ENCODE measurements at places on chromosomes 16 and 17.

GRCh38 chr16:85824161-85825135, 25.0 kb downstream of the COX4I1 start:
- no peak for DNase-seq

DNA sequence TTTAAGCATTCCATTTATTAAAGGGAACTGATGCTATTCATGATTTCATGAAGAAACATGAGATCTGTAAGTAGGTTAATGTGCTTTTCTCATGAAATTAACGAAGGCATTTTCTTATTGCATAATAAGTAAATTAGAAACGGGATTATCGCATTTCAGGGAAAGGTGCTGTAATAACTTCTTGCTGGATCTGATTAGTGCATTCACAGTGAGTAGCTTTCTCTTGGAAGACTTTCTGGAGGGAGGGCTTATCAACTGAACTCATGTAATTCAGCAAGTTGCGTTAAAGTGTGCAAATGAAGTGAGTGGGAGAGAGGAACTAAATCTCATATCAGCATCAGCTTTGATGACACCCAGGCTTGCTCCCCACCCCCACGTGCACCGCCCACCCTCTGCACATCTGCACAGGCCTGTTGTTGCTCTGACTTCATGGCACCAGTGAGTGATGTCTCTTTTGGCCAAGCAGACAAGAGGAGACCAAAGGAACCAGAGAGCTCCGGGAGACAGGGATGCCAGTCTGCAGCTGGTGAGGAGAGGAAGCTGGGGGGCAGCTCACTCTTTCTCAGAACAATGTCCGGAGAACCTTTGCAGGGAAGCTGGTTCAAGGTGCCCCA, 26.3 kb upstream of the GAS7 start:
- DNase-seq = no peak

DNA sequence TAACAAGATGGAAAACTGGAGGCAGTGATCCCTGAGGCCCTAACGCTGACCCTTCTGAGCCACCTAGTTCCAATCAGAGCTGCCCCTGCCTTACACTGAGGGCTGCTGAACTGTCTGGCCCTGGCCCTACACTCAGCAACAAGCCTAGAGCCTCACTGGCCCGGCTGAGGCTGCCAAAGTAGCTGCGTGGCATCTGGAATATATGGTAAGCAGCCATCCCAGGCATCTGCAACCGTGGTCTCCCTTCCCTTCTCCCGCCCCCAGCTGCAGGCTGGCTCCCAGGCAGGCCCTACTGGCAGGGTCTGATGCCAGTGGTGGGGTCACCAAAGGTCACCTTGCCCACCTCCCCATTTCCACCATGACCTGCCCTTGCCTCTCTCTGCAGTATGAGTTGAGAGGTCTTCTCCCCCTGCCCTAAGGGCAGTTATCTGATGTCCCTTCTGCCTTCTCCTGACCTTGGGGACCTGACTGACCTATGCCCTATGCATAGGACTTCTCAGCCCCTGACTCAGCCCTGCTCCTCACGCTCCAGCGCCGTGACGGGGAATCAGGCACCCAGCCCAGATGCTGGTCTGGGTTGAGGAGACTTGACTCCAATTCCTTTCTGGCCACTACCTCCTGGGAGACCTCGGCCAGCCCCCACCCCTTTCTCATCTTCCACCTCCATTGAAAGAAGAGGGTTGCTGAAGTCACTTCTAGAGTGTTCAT, 45.3 kb downstream of the CPNE2 start:
- DNase-seq = no peak

- peak; percentile 21 for DNase-seq
Measured at GRCh38 chr17:21041741-21042457, 912 bp downstream of the USP22 start.

DNA sequence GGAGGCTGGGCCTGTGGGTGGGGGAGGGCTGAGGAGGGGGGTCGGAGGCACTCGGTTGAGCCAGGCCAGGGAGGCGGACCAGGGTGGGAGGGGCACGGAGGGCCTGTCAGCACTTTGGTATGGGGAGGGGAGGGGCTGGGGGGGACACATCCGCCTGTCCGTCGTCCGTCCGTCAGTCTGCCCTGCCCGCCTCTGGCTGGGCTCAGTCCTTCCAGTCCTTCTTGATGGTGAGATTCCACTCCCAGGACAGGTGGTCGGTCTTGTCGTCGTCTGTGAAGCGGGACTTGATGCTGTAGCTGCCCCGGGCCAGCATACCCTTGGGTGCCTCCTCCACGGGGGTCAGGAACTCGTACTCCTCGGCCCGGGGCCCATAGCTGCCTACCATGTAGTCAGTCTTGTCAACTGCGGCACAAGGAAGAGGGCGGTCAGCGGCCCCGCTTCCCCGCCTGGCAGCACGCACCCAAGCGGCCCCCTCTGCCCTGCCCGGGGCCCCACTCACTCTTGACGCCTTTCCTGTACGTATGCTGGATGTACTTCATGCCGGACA, 2.4 kb downstream of the ARHGDIA start:
- no peak for DNase-seq

- no peak for DNase-seq
Measured at GRCh38 chr16:4917117-4917516, 19.8 kb downstream of the PPL start.

DNA sequence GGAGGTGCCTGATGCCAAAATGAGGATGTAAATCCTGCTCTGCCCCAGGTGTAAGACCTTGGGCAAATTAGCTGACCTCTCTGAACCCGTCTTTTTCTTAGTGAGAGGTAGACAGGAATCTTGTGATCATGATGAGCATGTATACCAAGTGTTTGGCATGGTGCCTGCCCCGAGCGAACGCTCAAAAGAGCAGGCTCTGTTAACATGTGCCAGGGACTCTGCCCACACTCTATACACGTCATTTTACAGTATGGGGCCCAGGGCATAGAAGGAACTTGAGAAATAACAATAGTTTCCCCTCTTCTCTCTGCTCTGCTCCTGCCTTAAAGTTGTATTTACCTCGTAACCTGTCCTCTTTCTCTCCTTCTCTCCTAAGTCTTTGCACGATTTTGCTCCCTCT, 9.3 kb upstream of the MAF start:
- DNase-seq = no peak

- peak; percentile 53 for DNase-seq
Measured at GRCh38 chr17:73710095-73710592, 65.9 kb upstream of the SDK2 start.

GRCh38 chr16:55655897-55656681, at the start of gene SLC6A2:
TSS of gene SLC6A2 (plus strand) at chr16:55655988. CDS start at chr16:55656695, 707 bp downstream.
- DNase-seq = no peak

GRCh38 chr16:56614549-56614991, 6.2 kb downstream of the MT2A start:
- DNase-seq = no peak

DNA sequence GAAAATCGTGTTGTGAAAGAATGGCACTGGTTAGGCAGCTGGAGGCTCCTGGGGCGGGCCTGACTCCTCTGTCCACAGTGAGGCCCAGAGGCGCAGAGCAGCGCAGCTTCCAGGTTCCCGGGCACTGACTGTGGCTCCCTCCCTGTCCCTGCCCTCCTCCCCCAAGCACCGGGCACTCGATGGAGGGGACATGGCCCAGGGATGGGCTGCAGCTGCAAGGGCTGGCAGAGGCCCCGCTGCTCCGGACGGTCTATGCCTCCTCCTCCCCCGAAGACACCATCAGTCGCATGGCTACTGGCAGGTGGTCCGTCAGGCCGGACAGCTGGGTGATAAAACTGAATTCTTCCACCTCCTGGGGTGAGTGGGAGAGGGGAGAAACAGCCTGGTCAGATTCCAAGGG, 50.1 kb downstream of the PRMT7 start:
- no peak for DNase-seq

DNA sequence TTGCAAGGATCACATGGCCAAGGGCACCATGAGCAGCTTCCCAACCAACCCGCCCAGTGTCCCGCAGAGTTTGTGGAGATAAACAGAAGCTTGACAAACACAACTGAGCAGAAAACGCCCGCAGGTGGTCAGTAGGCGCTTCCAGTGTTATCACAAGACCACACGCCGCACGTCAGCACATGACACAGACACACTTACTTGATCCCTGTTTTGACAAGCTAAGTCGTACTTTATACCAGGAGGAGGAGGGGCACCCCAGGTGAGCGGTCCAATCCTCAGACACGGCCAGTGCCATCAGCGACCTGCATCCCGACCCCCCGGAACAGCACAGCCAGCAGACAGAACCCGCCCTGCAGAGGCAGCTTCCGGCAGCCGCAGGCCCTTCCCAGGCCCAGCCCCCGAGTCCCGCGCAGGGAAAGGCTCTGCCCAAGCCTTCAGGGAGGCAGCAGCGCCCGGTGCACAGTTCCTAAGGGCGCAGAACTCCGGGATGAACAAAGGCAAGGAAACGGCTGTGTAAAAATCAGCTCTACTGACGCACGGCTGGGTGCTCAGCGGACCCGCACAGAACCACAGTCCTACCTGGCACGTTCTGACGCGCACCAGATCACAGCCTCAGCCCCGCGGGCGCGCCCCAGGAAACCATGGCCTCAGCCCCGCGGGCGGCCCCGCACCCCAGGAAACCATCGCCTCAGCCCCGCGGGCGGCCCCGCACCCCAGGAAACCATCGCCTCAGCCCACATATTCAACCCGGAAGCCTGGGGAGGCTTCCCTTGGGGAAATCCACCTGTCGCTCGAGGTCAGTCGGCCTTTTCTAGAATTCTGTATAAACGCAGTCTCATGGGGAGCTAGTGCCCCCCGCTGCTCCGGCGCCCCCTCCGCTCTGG, 27.8 kb downstream of the AXIN1 start:
- DNase-seq = peak; percentile 78

DNA sequence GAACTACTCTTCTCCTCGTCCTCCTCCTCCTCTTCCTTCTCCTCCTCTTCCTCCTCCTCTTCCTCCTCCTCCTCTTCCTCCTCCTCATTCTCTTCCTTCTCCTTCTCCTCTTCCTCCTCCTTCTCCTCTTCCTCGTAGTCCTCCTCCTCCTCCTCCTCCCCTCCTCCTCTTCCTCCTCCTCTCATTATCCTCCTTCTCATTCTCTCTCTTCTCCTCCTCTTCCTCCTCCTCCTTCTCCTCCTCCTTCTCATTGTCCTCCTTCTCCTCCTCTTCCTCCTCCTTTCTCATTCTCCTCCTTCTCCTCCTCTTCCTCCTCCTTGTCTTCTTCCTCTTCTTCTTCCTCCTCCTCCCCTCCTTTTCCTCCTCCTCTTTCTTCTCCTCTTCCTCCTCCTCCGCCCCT, 4.1 kb upstream of the PITPNM3 start:
- no peak for DNase-seq

DNA sequence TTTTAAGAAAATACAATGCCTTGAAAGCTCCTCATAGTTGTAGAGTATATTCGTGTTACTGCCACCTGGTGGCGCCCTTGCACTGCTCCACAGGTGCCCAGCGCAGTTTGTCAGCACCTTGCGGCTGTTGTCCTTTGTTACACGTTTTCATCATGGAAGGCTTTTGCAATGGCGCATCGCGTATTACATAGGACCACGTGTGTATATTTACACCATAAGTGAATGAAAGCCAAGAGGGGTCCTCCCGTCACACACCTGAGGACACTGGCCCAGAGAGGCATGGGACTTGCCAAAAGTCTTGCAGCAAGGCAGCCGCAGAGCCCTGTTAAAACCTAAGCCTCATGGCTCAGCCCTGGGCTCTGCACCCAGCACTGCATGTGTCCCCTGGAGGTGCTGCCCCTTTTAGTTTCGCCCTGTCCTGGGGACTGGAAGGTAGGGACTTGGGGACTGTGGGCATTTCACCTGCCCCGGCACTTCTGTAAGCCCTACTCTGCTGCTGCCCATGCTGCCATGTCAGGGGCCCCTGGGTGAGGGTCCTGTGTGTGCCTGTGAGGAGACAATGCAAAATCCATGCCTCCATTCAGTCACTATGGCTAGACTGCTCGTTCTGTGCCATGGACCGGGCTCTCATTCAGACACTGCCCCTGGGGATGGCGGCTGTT, 24.3 kb downstream of the POLR3E start:
- DNase-seq = peak; percentile 64

DNA sequence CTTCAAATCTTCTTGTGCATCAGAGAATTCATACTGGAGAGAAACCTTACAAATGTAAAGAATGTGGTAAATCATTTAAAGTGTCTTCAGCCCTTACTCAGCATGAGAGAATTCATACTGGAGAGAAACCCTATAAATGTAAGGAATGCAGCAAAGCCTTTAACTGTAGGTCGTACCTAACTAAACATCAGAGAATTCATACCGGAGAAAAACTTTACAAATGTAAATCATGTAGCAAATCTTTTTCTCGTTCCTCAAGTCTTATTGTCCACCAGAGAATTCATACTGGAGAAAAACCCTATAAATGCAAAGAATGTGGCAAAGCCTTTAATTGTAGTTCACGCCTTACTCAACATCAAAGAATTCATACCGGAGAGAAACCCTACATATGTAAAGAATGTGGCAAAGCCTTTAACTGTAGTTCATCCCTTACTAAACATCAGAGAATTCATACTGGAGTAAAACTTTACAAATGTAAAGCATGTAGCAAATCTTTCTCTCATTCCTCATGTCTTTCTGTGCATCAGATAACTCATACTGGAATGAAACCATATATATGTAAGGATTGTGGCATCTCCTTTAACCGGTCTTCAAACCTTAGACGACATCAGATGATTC, 118.5 kb upstream of the ZNF267 start:
- no peak for DNase-seq

DNA sequence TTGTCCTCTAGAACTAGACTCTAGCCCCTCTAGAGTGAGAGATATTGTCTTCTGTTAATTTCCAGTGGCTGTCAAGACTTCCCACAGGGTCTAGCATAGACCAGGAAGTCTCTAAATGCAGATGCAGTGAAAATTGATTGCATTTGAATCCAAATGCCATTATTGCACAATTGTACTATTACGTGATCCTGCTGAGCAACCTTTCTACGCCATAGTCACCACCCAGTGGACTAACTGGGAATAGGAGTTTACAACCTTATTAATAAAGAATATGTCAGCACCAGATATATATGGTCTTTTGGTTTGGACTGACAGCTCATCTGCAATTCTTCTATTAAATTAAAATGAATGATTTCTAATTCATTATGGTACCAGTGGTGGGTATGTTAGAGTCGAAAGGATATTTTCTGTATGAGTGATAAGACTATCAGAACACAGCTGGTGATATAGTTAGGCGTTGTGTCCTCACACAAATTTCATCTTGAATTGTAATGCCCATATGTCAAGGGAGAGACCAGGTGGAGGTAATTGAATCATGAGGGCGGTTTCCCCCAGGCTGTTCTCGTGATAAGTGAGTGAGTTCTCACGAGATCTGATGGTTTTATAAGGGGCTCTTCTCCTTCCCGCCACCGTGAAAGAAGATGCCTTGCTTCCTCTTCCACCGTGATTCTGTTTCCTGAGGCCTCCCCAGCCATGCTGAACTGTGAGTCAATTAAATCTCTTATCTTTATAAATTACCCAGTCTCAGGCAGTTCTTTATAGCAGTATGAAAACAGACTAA, 138.9 kb upstream of the CA10 start:
- DNase-seq = no peak

DNA sequence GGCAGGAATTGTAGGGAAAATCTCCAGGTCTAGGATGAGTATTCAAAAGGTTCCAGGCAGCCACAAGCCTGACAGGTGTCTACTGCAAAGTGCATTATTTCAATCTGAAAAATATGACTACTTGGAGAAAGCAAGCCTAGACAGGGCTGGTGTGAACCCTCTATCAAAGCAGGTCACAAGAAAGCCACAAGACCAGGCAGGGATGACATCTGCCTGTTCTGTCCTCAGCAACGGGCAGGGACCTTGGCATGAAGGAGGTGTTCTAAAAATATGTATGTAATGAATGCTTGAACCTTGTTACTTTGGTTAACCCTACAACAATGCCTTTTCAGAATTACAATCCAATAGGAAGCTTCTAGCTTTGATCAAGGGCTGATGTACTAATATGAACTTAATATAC, 1.2 kb upstream of the COX6A2 start:
- DNase-seq = no peak
